ENCODE measurements at places on chromosomes 3 and 15.

DNA sequence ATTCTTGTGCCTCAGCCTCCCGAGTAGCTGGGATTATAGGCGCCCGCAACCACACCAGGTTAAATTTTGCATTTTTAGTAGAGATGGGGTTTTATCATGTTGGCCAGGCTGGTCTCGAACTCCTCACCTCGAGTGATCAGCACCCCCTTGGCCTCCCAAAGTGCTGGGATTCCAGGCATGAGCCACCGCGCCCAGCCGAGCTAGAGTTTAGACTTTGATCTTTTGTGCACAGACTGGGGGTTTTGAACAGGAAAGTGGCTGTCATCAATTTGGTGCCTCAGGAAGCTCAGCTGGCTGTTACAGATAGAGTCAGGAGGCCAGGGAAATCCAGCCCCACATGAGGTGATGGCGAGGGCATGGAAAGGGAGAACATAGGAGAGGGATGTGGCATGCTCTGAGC is 19.3 kb upstream of the IREB2 start:
- no peak for DNase-seq

DNA sequence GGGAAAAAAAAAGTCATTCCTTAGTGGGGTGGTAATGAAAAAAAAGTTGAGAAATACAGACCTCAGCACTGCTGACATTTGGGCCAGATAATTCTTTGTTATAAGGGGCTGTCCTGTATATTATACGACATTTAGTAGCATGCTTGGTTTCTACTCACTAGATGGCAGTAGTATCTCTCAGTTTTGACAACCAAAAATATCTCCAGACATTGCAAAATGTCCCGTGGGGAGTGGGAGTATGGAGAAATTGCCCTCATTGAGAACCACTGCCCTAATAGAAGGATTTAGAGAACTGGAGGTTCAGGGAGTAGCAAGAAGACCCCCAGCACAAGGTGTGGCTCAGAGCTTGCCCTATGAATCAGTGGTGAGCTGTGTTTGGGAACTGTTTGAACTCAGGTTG is 28.6 kb upstream of the TEX264 start:
- no peak for DNase-seq

- no peak for DNase-seq
Observed at GRCh38 chr3:52827441-52827840, 3.0 kb downstream of the ITIH4 start.

GRCh38 chr3:160458151-160458550 is 8.6 kb upstream of the TRIM59 start:
- DNase-seq: no peak

- DNase-seq: peak; percentile 10
Observed at GRCh38 chr15:72155003-72155621, 36.9 kb downstream of the SENP8 start.

DNA sequence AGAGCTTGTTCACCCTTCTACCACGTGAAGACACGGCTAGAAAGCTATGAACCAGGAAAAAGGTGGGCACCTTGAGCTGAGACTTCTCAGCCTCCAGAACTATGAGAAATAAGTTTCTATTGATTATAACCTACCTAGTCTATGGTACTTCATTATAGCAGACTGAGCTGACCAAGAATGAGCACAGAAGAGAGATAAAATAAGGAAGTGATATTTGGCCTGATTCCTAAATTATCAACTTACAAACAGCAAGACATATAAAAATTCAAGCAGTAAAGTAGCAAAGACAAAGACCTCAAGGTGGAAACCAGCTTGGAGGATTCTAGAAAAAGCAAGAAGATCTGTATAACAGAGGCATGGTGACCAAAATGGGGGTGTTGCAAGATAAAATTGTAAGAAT is 63.9 kb upstream of the OSTN start:
- no peak for DNase-seq

DNA sequence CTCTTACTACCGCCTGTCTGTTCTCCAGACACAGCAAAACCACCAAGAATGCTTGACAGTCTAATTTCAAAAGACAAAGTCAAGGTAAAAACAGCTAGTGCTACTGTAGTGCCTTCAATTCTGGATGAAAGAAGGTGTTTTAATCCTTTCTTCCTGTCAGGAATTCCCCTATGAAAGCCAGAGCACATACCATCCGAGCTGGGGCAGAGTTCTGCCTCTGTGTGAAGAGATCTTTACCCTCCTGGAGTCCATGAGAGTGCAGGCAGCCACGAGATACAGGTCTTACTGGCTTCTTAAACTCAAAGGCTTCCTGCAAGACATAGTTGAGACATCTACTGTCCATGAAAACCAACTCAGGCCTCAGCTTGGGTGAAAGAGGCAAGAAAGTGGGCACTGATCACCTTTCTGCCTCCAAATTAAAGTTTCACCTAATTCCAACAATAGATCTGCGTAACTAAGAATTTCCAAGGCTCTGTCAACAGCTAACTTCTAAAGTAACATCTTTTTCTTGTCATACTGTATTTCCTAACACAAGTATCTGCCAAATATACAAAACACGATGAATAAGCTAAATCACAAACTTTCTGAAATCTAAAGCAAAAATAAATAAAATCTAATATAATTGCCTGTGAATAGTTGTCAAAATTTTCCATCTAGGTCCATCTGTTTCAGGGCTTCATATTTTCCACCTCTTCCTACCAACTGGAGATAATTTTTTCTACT is 7.5 kb downstream of the CDC25A start:
- no peak for DNase-seq

DNA sequence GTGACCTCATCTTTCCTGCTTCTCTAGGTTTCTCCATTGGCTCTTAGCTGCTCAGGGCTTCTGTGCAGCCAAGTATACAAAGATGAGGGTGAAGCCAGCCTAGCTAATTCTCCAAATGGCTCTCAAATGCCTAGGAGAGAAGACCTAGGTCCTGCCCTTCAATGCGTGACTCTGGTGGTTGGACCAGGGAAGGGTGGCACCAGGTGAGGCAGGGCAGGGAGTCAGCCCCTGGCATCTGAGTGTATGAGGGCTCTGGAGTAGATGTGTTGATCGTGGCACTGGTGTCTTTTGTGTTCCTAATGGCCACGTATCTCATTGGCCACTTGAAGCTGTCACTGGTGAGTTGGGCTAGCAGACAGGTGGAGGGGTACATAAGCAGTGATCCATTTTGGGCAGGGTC is 59.8 kb downstream of the PDIA5 start:
- DNase-seq: no peak
